Ovary (tissue), 10 donors: ENCODE measurements at places on chromosomes 12 and 14.

GRCh38 chr14:51019089-51019488 lies 74.8 kb upstream of the PYGL start:
- DNase-seq, result no peak
- H3K36me3 ChIP-seq, result no peaks in the 10 kb centered on the region
- no peaks in the 10 kb centered on the region for H3K27me3 ChIP-seq
- H3K27ac ChIP-seq, result no peak overlapping the region

- no peak for DNase-seq
- no peak overlapping the region for H3K27ac ChIP-seq
- peaks cover 3% of the 10 kb centered on the region for H3K4me1 ChIP-seq
- no peaks in the 10 kb centered on the region for H3K36me3 ChIP-seq
- H3K27me3 ChIP-seq, result no peaks in the 10 kb centered on the region
- no peak overlapping the region for H3K4me3 ChIP-seq
Measured at GRCh38 chr12:92421042-92421441, 275.4 kb upstream of the BTG1 start.

GRCh38 chr12:65858831-65859230 lies 34.5 kb downstream of the HMGA2 start:
- no peak overlapping the region for H3K4me3 ChIP-seq
- DNase-seq, result no peak
- no peaks in the 10 kb centered on the region for H3K36me3 ChIP-seq
- no peaks in the 10 kb centered on the region for H3K27me3 ChIP-seq

GRCh38 chr12:50638482-50638880 lies 125.4 kb upstream of the ATF1 start:
- no peak overlapping the region for H3K27ac ChIP-seq
- peaks cover 1% of the 10 kb centered on the region for H3K4me1 ChIP-seq
- H3K36me3 ChIP-seq, result no peaks in the 10 kb centered on the region
- no peak overlapping the region for H3K4me3 ChIP-seq
- no peaks in the 10 kb centered on the region for H3K27me3 ChIP-seq

GRCh38 chr14:77589099-77589498 lies 27.3 kb downstream of the SPTLC2 start:
- no peaks in the 10 kb centered on the region for H3K27me3 ChIP-seq
- no peaks in the 10 kb centered on the region for H3K36me3 ChIP-seq
- no peak overlapping the region for H3K4me3 ChIP-seq
- no peak for DNase-seq
- H3K4me1 ChIP-seq, result peaks cover 7% of the 10 kb centered on the region
